ENCODE measurements at places on chromosomes 16 and 17.

GRCh38 chr16:16139061-16139460, 84.2 kb downstream of the ABCC6 start:
- DNase-seq, result no peak

GRCh38 chr17:81200695-81201580, 21.8 kb downstream of the CEP131 start:
- DNase-seq, result peak; percentile 19

DNA sequence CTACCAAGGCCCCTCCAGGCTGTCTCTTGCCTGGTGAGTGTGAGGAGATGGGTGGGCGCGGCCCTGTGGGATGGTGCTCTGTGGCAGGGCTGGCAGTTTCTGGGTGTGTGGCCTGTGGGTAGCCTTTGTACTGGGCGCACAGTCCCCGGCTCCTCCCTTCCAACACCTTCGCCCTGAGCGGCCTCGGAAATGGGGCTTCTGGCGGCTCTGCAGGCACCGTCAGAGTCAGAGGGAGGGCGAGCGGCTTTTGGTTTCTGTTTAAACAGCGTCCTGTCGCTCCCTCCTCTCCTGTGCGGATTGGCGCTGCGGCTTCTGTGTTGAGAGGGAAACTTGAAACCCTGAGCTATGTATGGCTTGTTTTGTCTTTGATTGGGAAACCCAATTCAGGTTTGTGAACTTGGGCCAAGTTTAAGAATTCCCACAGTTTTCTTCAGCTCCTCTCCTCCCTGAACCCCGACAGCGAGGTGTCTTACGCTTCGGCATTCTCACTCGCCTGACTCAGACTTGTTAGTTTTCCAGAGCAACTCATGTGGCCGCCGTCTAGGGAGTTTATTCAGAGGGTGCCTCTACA, 8.3 kb upstream of the ZNF750 start:
- peak; percentile 60 for DNase-seq

GRCh38 chr16:67238278-67238575, 9.1 kb downstream of the FHOD1 start:
- no peak for DNase-seq

GRCh38 chr17:31488982-31489294, 97.5 kb downstream of the RAB11FIP4 start:
- DNase-seq, result no peak

GRCh38 chr16:35746281-35746962, 2287.0 kb downstream of the TP53TG3F start:
- DNase-seq, result no peak

GRCh38 chr16:19700319-19700781, 17.7 kb downstream of the KNOP1 start:
- no peak for DNase-seq

GRCh38 chr17:10127819-10128425, 70.5 kb downstream of the GAS7 start:
- DNase-seq, result no peak

DNA sequence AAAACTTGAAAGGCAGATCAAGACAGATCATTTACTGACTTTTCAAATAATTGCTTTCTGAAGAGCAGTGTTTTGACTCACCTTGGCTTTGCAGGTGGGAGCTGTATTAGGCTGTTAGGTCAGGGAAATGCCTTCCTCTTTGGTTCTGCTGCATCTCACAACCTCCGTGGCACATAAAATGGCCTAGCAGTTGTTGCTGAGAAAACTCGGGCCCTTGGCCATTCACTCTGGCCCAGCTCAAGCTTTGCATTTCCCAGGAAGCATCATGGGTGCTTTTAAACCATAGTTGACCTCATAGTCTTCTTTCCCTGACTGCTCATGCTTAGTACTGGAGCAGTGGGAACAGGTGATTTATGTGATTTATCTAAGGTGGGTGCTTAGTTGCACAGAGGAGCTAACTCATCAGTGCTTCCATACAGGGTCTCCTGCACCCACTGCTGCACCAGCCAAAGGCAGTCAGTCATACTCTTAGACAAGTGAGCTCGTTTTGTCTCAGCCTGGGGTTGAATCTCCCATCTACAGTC, 83.6 kb downstream of the KSR1 start:
- DNase-seq, result no peak
